ENCODE measurements at places on chromosomes 6 and 20.

- no peak for DNase-seq
Measured at GRCh38 chr6:54516321-54516720, 208.1 kb downstream of the TINAG start.

GRCh38 chr20:19275038-19275629, 62.7 kb downstream of the SLC24A3 start:
- no peak for DNase-seq

- no peak for DNase-seq
Measured at GRCh38 chr6:23280437-23280836, 711.1 kb downstream of the HDGFL1 start.

DNA sequence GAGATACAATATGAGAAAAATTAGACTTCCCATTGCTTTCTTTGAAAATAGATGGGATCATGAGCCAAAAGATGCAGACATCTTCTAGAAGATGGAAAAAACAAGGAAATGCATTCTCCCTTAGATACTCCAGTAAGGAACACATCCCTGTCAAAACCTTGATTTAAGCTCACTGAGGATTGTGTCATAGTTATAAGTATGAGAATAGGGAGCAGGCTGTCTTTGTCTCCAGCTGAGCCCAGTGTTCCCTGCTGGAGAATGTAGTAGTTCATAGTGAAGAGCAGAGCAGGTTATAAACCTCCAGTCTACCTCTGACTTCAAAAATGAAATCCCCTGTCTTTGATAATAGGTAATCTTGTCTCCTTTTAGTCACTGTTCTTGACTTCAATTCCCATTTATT, 589.9 kb downstream of the PHF3 start:
- DNase-seq, result no peak

DNA sequence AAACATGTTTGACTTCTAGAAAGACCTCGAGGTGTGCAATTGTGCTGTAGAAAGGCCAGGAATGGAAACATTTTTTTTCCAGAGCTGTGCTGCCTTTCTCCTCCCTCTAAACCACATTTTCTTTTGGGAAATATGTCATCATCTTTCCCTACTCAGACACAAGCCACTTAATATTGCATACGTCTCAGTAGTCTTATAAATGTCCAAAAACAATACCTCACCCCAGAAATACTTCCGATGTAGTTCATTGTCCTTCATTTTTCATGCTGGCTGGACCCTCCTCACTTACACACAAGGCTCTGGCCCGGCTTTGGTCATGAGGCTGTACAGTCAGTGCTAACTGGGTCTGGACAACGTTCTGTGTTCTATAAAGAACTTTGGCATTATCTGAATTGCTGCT, 126.4 kb downstream of the SCML4 start:
- no peak for DNase-seq

- no peak for DNase-seq
Measured at GRCh38 chr20:64051561-64052325, 2.3 kb upstream of the SOX18 start.

Data from nucleus accumbens (tissue), 56 donors.